ENCODE measurements at places on chromosomes 5 and 9.
A peak's percentile ranks its signal among the peaks of the same experiment; 100 is the strongest.

DNA sequence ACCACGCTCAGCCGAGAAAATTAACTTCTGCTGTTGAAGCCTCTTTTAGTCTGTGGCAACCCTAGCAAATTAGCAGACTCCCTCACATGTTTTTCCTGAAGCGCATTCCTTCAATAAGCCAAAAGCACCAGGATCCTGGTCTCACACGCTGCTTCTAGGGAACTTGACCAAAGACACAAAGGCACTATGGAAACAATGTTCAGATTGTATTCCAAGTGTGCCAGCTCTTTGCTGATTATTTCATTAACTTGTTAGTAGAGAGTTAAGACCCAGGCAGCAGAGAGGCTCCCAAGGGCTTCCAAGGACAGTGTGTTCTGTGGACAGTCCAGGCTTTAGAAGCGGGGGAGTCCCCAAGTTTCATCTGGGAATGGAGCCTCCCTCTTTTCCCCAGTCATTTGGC, 94.4 kb upstream of the BASP1 start:
- DNase-seq: peak; percentile 77

- DNase-seq: no peak
Observed at GRCh38 chr5:144844086-144844485, 673.4 kb downstream of the KCTD16 start.

GRCh38 chr5:91777671-91778070, 394.6 kb upstream of the ARRDC3 start:
- no peak for DNase-seq

- DNase-seq: no peak
Observed at GRCh38 chr5:149271195-149271715, 404 bp upstream of the AFAP1L1 start.
